Daoy (cell line): ENCODE measurements at places on chromosomes 12 and 14. TPM values are rescaled to one million over a fixed set of nuclear protein-coding genes. Genes with fewer than 3 reads are reported as not detected.

DNA sequence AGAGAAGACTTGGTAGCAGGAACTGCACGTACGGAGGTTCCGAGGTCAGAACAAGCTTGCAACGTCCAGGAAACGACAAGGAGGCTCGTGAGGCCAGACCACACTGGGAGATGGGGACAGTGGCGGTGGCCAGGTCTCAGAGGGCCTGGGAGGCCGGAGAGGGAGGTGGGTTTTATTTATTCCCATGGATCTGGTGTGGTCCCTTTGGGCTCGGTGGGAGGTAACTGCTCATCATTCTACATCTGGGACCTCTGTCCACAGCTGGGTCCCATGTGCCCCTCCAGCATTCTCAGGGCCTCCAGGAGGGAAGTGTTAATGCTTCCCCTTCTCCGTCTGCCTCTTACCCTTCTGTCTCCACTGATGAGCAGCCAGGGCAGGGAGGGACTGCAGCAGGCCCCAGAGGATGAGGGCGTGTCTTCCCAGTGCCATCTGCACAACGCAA, 35.7 kb upstream of the NCOR2 start:
- no peak for DNase-seq

Gene RIPK3
- total RNA-seq: not detected in 2 replicates

GRCh38 chr14:98192946-98193345, 1079.1 kb downstream of the BCL11B start:
- no peak for DNase-seq

- peak; percentile 77 for DNase-seq
Measured at GRCh38 chr12:63917864-63918799, 73.6 kb downstream of the SRGAP1 start.

Gene KERA
- total RNA-seq: not detected in 2 replicates

GRCh38 chr14:88914956-88915355, 90.5 kb downstream of the TTC8 start:
- DNase-seq: no peak

Gene SERPINA10
- total RNA-seq: not detected in 2 replicates

DNA sequence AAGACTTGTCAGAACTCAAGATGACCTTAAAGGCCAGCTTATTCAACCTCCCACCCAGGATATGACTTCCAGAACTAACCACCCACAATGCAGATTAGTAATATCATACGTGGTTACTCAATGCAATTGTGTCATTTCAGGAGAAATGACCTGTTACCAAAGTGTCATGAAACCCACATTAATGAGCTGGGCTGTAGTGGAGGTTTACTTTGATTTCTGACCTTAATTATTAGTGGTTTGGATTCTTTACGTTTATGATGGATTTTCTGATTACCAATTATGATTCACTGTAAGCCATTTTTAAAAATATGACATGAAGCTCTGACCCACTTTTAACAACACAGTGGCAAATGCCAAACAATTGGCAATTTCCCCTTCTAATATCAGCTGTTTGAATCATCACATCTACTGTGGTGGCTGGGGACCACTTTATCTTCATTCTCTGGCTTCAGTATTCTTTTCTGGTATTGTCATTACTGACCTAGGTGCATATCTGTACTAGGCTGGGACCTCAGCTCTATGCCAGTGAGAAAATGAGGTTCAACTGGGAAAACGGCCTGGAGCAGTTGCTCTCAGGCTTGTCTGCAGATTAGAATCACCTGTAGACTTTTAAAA, 223.3 kb downstream of the RGS6 start:
- no peak for DNase-seq

- DNase-seq: no peak
Measured at GRCh38 chr12:47366157-47366556, 286.4 kb upstream of the AMIGO2 start.

DNA sequence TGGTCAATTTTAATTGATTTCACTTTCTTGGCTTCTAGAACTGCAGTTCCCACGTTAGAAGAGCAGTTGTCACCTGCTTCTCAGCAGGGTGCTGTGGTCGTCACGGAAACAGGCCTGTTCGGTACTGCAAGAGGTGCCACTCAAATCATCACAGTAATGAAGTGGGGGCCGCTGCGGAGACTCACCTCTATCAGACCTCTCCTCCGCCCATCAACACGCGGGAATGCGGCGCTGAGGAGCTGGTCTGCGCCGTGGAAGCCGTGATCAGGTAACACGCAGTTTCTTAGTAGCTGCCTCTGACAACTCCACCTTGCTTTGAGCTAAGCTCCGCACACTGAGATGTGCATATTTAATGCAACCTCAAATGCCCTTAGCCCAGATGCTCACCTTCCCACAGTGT, 107.2 kb downstream of the UNC79 start:
- DNase-seq: no peak

- DNase-seq: no peak
Measured at GRCh38 chr14:22336031-22336430, 253.0 kb downstream of the DAD1 start.

Gene SLC25A47
- not detected in 2 replicates for total RNA-seq

Gene EID3
- 0.40 and 2.6 TPM in 2 replicates for total RNA-seq

DNA sequence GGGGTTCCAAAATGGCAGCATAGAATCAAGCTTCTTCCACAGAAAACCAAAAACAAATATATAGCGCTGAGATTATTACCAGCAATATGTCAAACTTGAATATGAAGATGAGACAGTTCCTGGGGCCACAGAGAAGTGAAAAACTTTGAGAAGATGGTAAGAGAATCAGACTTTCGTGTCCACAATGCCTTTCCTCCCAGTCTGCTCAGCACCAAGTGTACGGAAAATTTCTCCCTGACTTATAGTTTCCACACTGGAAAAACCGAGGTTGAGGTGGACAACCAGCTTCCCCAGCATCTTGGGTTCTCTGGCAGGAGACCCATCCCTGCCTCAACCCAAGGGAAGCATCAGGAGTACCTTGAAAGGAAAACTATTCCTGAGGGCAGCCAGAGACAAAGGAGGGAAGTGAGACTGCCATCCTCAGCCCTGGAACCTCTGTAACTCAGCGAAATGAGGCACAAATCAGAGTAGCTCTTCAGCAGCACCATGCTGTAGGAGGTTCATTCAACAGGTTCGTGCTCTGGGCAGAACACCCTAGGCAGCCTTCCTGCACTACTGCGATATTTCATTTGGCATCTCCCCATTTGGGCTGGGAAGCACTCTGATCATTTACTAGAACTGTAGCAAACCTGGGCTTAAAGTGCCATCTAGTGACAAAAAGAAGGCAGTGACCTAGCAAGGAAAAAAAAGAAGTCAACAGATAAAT, 52.4 kb upstream of the CAPRIN2 start:
- peak; percentile 68 for DNase-seq

GRCh38 chr14:98682726-98683125, 589.3 kb downstream of the BCL11B start:
- DNase-seq: no peak

DNA sequence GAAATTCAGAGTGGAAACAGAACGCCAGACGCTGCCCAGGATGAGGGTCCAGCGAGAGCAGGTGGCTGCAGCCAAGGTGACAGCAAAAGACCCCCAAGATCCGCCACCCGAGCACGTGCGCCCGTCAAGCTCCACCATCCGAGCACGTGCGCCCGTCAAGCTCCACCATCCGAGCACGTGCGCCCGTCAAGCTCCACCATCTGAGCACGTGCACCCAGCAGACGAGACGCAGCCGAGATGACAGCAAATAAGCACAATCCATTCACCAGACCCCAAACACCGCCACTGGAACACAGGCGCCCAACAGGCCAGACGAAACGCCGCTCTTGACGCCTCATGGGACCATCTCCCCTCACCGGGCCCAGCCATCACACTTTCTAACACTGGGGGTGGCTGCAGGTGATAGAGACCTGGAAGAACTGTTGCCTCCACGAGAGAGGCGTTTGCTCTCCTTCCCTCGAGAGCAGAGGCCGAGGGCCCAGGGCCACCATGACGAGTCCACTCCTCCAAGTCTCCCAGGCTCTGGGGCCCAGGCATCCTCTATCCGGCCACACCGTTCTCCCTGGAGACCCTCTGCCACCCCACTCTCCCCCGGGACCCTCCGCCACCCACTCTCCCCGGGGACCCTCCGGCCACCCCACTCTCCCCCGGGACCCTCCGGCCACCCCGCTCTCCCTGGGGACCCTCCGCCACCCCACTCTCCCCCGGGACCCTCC, 62.1 kb upstream of the GALNT9 start:
- DNase-seq: no peak

GRCh38 chr12:27344246-27344645, 11.6 kb downstream of the BMAL2 start:
- DNase-seq: no peak

DNA sequence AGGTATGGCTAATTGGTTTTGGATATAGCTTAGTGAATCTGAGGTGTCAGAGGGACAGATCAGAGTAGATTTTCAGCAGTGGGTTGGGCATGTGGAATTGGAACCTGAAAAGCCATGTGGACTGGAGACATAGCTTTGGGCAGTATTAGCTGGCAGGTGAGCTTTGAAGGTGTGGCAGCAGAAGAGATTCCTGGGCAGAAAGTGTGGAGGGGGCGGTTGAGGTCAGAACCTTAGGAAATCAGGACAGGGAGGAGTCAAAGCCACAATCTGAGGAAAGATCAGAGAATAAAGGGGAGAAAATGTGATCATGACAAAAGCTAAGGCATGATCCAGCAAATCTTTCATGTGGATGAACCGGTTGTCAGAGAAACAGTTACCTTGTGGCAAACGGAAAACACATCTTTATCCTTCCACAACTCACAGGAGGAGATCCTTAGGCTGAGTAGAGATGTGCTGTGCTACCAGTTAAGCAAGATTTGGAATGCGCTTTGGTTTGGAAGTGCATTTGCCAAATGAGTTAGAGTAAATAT, 56.4 kb downstream of the PTGER2 start:
- DNase-seq: no peak

Gene RNASE7
- not detected in 2 replicates for total RNA-seq

Gene WDR89
- 29.3 and 32.8 TPM in 2 replicates for total RNA-seq

DNA sequence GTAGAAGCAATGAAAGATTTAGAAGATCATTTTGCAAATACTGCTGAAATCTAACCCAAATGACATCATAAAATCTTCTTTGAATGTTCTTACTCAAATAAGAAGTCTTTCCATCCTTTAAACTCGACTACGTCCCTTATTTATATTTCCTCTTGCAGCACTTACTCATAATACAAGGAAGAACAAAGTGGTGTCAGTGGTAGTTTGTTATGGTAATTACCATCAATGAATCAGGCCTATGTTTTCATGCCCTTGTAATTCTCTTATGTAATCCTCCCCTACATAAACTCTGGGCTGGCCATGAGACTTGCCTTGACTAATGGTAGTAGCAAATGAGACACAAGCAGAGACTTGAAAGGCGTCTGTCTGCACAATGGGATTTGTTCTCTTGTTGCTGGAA, 17.0 kb downstream of the EEA1 start:
- DNase-seq: peak; percentile 46

Gene SMIM41
- not detected in 2 replicates for total RNA-seq

- no peak for DNase-seq
Measured at GRCh38 chr12:117111386-117111785, 12.2 kb upstream of the TESC start.

DNA sequence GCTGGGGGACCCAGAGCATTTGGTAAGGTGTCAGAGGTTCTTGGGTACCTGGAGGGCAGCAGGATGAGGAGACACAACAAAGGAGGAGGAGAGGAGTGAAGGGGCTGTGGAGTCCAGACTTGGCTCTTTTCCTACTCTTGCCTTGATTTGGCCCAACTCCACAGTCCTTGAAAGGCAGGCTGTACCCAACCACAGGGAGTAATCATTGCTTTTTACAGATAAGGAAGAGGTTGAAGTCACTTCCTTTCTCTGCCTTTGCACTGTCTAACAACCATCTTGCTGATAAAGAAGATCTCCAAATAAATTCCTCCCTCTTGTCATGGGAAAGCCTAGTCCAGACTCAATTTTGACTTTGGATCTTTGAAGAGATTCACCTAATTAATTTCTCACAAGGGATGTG, 226.8 kb upstream of the HMGA2 start:
- peak; percentile 69 for DNase-seq

GRCh38 chr14:68592948-68593556, 199.8 kb downstream of the ZFP36L1 start:
- DNase-seq: no peak

Gene SIX1
- total RNA-seq: 14.9 and 15.1 TPM in 2 replicates
